ENCODE measurements at places on chromosomes 13 and 19.
A peak's percentile ranks its signal among the peaks of the same experiment; 100 is the strongest.

DNA sequence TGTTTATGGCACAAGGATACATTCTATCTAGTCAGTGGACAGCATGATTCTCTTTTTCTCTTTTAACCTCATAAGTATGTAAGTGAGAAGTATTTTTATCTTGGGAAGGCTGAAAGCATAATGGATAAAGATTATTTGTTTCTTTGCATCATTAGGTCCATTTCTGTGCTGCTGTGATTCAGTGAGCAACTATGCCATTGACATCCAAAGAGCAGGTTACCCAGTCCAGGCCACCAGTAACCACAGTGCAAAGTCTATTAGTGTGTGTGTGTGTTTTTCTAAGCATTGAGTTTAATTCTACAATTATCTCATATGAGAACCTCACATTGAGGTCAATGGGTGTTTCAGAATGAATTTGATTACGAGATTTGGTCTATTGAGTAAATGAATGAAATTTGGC is 158.8 kb upstream of the DACH1 start:
- no peak for ATAC-seq

- ATAC-seq = no peak
Observed at GRCh38 chr13:43676320-43676719, 110.5 kb downstream of the ENOX1 start.

DNA sequence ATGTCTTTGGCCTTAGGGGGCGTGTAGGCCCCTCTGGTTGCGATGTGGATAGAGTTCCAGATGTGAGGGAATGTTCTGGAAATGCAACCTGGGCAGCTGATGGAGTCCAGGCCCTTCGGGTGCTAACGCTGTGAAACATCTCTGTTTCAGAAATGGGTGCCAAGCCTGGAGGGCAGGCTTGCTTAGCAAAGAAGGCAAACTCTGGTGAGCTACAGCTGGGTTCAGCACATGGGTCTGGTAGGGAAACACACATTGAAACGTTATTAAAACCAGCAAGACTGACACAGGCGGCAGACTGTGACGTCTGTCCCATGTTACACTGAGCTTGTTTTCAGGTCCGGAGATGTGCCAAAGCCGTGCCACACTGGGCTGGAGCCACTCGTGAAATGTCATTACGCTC is 8.6 kb upstream of the CDC16 start:
- ATAC-seq = no peak

GRCh38 chr13:50122455-50122854 is 107.2 kb downstream of the KCNRG start:
- no peak for ATAC-seq

GRCh38 chr13:78137404-78138142 is 218.9 kb upstream of the EDNRB start:
- peak; percentile 70 for ATAC-seq

DNA sequence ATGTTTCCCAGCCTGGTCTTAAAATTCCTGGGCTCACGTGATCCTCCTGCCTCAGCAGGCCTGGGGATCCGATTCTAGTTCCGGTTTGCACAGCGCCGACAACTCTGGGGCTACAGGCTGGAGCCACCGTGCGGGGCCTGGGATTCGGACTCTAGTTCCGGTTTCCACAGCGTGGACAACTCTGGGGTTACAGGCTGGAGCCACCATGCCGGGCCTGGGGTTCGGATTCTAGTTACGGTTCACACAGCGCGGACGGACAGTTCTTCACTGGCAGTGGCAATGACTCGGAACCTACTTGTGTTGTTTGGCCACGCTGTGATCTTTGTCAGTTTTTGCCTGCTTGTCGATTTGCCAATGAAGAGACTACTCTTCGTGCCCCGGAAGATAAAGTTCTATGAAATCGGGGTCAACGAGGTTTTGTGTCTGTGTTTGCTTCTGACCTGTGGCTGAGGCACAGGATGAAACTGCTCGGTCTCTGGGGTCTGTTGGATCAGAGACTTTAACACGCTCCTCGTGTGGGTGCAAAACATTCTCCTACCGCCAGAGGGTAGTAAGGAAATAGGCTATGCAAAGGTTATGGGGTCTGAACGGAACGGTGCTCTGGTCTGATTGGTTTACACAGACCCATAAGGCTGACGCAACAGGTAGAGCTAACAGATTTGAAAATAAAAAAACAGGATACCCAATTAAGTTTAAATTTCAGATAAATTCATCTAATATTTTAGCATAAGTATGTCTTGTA is 12.1 kb upstream of the ZSCAN1 start:
- peak; percentile 42 for ATAC-seq

DNA sequence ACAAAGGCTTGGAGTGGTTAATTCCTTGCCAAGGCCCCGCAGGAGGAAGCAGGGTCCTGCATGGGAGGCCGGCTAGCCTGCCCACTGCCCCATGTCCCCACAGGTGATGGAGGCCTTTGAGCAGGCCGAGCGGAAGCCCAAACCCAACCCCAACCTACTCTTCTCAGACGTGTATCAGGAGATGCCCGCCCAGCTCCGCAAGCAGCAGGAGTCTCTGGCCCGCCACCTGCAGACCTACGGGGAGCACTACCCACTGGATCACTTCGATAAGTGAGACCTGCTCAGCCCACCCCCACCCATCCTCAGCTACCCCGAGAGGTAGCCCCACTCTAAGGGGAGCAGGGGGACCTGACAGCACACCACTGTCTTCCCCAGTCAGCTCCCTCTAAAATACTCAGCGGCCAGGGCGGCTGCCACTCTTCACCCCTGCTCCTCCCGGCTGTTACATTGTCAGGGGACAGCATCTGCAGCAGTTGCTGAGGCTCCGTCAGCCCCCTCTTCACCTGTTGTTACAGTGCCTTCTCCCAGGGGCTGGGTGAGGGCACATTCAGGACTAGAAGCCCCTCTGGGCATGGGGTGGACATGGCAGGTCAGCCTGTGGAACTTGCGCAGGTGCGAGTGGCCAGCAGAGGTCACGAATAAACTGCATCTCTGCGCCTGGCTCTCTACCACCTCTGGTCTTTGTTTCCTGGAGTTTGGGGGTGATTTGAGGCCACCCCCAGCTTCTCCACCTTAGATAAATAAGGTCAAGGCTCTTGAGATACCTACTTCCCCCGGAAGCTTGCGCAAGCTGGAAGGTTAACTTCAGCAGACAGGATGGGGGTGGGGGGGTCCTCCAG is 2.6 kb downstream of the B3GNT8 start:
- ATAC-seq = no peak

DNA sequence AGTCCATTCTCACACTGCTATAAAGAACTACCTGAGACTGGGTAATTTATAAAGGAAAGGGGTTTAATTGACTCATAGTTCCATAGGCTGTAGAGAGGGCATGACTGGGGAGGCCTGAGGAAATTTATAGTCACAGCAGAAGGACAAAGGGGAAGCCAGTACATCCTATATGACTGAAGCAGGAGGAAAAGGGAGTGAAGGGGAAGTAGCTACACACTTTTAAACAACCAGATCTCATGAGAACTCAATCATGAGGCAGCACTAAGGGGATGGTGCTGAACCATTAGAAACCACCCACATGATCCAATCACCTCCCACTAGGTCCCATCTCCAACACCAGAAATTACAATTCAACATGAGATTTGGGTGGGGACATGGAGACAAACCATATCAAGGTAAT is 209.1 kb downstream of the DIAPH3 start:
- no peak for ATAC-seq

- ATAC-seq = peak; percentile 53
Observed at GRCh38 chr19:2478756-2479555, 3.0 kb downstream of the GADD45B start.

- no peak for ATAC-seq
Observed at GRCh38 chr19:42317535-42317934, 4.4 kb downstream of the TMEM145 start.

- peak; percentile 58 for ATAC-seq
Observed at GRCh38 chr13:24228852-24229458, 68.4 kb downstream of the SPATA13 start.

DNA sequence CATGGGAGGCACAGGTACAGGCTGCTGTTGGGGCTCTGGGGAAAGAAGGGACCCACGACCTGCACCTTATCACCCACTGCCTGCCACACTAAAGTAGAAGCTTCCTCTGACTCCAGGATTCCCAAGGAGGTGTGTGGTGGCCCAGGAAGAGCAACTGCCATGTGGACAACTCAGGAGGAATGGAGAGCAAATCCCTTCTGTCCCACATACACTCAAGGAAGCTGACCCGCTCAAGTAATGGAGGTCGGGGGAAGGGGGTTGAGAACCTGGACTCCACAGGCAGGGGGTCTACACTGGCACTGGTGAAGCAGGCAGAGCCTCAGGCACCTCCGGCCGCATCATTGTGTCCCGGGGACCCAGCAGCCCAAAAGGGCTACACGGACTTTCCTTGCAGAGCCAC is 29.4 kb upstream of the SLC15A1 start:
- ATAC-seq = no peak

DNA sequence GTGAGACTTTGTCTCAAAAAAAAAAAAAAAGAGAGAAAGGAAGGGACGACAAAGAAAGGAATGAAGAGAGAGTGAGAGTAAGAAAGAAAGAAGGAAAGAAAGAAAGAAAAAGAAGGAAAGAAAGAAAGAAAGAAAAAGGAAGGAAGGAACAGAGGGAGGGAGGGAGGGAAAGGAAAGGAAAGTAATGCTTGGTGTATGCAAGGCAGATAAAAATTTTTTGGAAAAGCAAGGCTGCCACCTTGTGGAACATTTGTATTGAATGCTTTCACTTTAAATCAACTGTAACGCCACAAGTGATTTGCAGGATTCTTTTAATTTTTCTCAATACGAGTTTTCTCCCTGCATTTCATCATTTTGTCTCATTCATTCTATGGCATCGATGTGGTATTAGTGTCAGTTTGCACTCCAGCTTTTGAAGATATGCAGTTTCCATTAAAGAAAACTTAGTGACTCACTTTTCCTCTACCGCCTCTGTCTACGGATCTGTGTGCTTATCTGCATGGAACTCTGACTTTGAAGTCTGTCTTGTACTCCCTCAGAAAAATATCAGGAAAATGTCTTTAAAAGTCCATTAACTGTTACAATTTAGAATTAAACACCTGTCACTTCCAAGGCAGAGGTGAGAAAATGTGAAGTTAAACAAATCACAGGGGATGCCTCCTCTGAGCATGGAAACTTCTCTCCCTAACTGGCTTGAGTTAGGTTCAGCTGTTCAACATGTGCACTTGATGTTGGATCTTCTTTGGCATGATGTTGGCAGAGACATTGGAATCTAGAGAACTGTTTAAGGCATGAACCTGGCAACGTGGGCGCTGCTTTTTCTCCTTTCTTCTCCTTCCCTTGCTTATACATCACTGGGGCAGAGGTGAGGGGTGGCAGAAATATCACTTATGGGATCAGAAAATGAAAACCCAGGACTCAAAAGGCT is 20.0 kb upstream of the ZDHHC20 start:
- ATAC-seq = no peak

DNA sequence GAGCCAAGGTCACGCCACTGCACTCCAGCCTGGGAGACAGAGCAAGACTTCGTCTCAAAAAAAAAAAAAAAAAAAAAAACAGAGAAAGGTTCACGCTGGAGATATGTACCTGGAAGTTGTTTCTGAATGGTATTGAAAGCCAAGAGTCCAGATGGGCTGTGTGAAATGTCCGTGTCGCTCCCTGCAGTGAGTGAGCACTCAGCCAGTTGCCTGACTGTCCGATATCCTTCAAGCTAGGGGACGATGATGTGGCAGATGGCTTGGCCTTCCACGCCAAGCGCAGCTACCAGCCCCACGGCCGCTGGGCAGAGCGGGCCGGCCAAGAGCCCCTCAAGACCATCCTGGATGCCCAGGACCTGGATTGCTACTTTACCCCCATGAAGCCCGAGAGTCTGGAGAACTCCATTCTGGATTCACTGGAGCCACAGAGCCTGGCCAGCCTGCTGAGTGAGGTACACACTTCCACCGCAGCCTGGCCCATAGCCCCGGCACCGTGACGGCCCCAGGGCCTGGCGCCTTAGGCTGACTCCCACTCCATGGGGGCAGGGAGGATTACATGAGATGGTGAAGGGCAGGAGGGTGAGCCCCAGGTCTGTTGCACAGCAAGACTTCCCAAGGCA is 11.7 kb upstream of the OVOL3 start:
- ATAC-seq = no peak

DNA sequence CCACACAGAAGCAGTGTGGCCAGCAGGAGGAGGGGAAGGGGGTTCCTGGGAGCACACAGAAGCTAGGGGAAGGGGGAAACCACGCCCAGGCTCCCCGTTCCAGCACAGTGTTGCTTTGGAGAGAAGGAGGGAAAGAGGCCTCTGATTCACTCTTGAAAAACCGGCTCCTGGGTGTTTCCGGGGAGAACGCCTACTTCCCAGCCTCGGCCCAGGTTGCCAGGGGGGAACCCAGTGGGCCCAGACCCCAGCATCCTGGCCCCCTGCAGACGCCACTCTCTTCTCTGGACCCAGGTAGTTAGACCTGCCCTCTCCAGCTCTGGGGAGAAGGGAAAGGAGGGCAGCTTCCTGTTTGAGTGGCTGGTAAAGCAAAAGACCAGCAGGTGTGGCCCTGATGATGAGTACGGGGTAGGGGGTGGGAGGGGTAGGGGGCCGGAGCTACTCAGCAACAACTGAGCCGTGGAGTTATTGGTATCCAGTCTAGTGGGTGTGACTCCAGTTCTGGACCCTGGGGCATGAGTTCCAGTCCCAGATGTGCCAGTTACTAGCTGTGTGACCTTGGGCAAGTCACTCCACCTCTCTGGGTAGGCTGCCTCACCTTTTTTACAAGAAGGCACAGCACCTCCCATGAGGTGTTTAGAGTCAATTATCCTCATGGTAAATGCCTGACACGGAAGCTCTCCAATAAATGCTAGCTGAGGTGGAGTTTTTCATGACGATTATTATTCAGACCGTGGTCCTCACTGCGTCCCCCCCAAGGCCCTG is 836 bp downstream of the GIPC1 start:
- ATAC-seq = peak; percentile 58

DNA sequence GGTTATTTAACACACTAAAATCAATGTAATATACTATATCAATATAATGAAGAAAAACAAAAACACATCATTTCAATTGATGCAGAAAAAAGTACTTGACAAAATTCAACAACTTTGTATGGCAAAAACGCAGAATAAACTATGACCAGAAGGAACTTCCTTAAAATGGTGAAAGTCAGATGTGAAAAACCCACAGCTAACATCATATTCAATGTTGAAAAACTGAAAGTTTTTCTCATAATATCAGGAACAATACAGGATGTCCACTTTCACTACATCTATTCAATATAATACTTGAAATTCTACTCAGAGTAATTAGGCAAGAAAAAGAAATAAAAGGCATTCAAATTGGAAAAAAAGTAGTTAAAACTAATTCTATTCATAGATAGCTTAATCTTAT is 50.3 kb downstream of the SPRY2 start:
- no peak for ATAC-seq

Data from esophagus mucosa (tissue), 1 donor.